WTC11 (cell line): ENCODE measurements at places on chromosomes 5 and 9.
A peak's percentile ranks its signal among the peaks of the same experiment; 100 is the strongest.

DNA sequence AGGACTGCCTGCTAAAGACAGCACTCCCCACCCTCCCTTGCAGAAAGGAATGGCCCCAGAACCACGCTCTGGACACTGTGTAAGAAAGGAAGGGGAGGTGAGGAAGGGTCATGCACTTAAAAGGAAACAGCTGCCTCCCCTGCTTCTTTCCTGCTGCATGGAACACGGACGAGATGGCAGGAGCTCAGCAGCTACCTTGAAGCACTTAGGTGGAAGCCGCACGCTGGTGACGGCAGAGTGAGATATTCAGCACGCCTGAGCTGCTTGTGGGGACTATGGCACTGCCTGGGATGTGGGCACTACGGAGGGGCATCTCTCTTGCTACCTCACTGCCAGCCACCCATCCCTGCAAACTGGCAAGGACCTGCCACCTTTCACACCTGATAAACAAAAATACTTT lies 101.5 kb downstream of the VAV2 start:
- DNase-seq: no peak

DNA sequence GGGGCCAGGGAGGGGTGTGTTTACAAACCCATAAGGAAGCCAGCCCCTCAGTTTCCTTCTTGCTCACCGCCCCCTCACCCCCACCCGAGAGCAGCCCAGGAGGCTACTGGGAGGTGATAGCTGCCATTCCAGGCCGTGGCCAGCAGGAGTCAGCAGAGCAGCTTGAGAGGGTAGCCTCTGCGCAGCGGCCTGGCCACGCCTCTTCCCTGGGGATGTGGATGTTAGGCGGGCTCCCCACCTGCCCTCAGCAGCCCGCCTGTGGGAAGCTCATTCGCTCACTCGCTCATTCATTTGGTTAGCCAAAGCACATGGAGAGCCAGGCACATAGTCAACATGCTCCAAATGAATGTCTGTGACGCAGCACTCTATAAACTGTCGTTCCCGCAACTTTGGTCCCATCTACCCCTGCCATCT lies 6.1 kb upstream of the DPM2 start:
- DNase-seq: peak; percentile 96

GRCh38 chr5:5050801-5051200 lies 89.3 kb upstream of the ADAMTS16 start:
- DNase-seq: no peak

- no peak for DNase-seq
Observed at GRCh38 chr9:112224401-112225289, 49.5 kb upstream of the SUSD1 start.

- peak; percentile 64 for DNase-seq
Observed at GRCh38 chr5:62206150-62206829, 99.7 kb upstream of the KIF2A start.

DNA sequence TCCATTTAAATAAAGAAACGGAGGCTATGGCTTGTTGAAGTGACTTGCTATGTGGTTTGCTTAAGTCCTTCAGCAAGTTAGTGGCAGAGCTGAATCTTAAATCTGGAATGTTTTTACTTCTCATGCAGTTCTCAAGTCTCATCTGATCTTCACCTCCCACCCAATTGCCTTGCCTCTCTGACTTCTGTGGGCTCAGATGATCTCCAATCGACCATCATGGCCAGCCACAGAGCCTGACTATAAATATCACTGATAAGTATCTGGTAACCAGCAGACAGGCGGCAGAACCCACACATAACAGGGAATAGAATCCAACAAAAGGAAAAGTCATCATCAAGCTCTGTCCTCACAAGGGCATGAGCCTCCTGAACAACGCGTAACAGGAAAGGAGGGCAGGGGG lies 149.9 kb downstream of the FAM114A2 start:
- DNase-seq: no peak

- no peak for DNase-seq
Observed at GRCh38 chr9:88974641-88975040, 16.6 kb upstream of the S1PR3 start.
